Stimulated activated CD8-positive, alpha-beta memory T cell treated with anti-CD3 and anti-CD28 coated beads, Interleukin-7, amount 100 ng/mL, for 1 hour (primary cell): ENCODE measurements at places on chromosomes 2 and 18.

DNA sequence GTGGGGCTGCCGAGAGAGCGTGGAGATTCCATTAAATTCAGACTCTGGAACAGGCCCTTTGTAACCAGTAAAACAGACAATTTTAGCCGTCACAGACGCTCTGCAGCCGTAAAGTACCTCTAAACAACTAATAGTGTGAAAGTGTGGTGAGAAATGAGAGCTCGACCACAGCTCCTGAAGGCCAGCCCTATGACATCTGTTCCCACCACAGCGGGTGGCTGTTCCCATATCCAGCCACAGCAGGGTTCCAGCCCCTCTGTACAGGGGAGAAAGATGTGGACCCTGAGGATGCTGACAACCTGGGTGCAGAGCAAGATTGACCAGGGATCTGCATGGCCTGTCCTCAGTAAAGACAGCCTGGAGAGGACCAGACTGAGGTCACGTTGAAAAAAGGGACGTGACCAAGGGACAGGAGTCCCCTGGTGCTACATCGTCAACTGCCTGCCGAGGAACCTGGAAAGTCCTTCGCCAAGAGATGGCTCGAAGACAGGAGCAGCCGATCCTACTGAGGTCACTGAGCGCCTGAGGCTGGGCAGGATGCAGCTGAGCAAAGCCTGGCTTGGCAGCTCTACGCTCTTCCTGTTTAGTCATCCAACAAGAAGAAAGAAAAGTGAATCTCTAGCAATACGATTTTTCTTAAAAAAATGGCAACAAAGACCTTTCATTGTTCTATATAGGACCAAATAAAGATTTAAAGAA, 831.7 kb downstream of the RNF144A start:
- DNase-seq = no peak

- DNase-seq = no peak
Measured at GRCh38 chr2:3145471-3146021, 232.1 kb downstream of the EIPR1 start.

- no peak for DNase-seq
Measured at GRCh38 chr2:119178776-119179175, 20.2 kb upstream of the C1QL2 start.

GRCh38 chr2:177077778-177078177, 134.8 kb upstream of the HNRNPA3 start:
- no peak for DNase-seq

- DNase-seq = no peak
Measured at GRCh38 chr18:47936952-47937351, 6.5 kb upstream of the SMAD2 start.
